Activated CD4-positive, alpha-beta memory T cell treated with anti-CD3 and anti-CD28 coated beads for 36 hours (primary cell): ENCODE measurements at places on chromosomes 5 and 9. TPM values are rescaled to one million over a fixed set of nuclear protein-coding genes. Genes with fewer than 3 reads are reported as not detected.

DNA sequence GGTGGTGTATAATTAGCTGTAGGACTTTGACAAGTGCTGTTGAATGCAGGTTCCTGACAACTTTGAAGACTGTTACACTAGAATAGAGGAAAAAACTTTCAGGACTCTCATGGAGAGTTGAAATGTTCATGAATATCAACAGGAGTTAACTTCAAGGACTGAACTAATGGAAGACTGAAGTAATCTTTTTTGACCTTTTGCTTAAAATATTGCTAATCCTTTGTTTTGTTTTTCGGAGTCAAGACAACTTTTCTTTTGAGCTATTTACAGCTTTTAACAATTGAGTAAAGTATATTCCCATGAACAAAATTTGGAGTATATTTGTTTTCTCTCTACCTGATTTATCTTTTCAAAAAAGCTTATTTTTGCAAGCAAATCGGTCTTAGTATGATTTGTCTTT, 34.1 kb upstream of the MTMR12 start:
- H3K27me3 ChIP-seq = no peaks in the 10 kb centered on the region
- H3K27ac ChIP-seq = no peak overlapping the region
- no peak overlapping the region for H3K4me3 ChIP-seq
- peaks cover 3% of the 10 kb centered on the region for H3K4me1 ChIP-seq

- peaks cover 10% of the 10 kb centered on the region for H3K4me1 ChIP-seq
- H3K27ac ChIP-seq = no peak overlapping the region
- no peak for DNase-seq
- no peak overlapping the region for H3K4me3 ChIP-seq
Observed at GRCh38 chr9:114621975-114622609, 11.0 kb downstream of the TMEM268 start.

- H3K36me3 ChIP-seq = no peaks in the 10 kb centered on the region
- no peak overlapping the region for H3K27ac ChIP-seq
- peak; percentile 25 for DNase-seq
Observed at GRCh38 chr9:19028835-19029451, 4.1 kb downstream of the SAXO1 start.

- peaks cover 12% of the 10 kb centered on the region for H3K36me3 ChIP-seq
- H3K27ac ChIP-seq = no peak overlapping the region
- no peaks in the 10 kb centered on the region for H3K27me3 ChIP-seq
Observed at GRCh38 chr5:96975656-96976055, 39.8 kb downstream of the LNPEP start.

Gene OTULINL
- total RNA-seq = 12.3 TPM
